Activated CD8-positive, alpha-beta T cell treated with anti-CD3 and anti-CD28 coated beads for 36 hours (primary cell): ENCODE measurements at places on chromosomes 6 and 20.

DNA sequence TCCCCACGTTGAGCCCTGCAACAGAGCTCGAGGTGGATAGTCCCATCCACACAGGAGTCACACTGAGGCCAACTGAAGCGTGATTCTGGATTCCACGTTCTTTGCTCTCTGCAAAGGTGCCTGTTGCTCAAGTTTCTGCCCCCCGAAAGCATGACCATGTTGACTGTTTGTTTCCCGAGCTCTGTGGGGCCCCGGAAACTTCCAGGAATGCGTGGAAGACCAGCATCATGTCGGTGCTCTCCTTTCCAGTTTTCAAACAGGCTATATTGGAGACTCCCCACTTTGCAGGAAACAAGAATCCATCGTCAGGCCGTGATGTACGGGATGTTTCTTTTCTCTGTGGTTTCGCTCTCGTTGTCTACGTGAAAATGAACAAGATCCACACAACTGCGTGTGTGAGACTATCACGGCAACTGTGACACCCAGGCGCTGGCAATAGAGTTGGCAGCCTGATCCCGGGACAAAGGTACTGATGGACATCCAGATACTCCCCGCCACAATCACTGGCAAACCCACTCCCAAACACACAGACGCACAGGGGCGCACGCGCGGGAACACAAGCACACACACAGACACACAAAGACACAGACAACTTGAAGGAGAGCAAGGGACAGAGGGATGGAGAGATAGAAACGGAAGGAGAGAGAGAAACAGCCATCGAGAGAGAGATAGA, 444.6 kb upstream of the DEFB115 start:
- DNase-seq, result no peak

- no peak for DNase-seq
Measured at GRCh38 chr6:49430866-49431265, 32.2 kb downstream of the MMUT start.

DNA sequence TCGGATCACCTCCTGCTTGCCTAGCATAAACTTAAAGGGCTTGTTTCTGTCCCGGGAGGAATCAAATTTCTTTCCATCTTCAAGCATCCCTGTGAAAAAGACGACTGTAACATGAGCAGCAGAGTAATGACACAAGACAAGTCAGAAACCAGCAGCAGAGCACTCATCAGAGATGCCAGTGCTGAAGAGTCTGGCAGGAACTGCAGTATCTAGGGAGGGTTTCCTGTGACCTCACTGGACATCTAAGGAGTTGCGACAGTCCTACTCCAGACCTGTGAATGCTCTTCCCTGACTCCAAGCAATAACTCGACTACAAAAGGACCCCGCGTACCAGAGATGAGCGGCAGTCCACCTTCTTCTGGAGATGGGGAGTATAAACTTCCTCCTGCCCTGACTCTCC, 17.3 kb downstream of the FKBP1A start:
- DNase-seq, result no peak

DNA sequence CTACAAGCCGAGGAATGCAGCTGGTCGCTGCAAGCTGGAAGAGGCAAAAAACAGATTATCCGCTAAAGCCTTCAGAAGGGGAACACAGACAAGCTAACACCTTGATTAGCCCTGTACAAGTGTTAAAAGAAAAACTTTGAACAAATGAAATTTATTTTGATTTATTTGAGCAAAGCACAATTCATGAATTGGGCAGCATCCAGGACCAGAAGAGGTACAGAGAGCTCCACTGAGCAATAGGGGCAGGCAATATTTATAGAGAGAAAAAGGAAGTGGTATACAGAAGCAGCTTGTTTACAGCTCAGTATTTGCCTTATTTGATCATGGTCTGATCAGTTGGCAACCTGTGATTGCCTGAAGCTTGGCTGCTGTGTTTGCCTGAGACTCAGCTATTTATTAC, 17.6 kb downstream of the HLA-DOB start:
- no peak for DNase-seq

DNA sequence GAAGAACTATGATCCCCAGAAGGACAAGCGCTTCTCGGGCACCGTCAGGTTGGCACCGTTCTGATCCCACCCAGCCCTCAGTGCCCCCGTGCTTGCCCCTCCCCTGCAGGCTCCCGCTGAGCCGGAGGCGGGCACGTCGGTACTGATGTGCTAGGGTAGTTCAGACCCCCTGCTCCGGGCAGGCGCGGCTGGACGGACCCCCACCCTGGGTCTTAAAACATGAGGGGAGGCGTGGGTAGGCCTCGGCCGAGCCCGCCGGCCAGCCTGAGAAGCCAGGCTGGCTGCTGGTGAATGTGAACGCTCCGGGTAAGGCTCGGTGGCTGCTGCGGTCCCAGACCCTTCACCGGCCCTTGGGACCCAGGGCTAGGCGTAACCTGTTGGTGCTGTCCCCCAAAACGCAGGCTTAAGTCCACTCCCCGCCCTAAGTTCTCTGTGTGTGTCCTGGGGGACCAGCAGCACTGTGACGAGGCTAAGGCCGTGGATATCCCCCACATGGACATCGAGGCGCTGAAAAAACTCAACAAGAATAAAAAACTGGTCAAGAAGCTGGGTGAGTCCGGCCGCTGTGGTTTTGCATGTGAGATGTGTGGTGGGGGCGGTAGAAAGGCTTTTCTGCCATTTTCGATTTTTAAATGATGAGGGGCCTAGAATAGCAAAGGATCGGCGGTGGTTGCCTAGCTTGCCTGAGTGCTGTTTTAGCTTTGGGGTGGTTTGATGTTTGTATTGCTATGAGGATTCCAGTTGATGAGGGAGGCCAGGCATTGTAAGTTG, 964 bp downstream of the RPL10A start:
- no peak for DNase-seq

GRCh38 chr6:31713991-31714684, 1.0 kb upstream of the LY6G6D start:
- DNase-seq, result no peak

DNA sequence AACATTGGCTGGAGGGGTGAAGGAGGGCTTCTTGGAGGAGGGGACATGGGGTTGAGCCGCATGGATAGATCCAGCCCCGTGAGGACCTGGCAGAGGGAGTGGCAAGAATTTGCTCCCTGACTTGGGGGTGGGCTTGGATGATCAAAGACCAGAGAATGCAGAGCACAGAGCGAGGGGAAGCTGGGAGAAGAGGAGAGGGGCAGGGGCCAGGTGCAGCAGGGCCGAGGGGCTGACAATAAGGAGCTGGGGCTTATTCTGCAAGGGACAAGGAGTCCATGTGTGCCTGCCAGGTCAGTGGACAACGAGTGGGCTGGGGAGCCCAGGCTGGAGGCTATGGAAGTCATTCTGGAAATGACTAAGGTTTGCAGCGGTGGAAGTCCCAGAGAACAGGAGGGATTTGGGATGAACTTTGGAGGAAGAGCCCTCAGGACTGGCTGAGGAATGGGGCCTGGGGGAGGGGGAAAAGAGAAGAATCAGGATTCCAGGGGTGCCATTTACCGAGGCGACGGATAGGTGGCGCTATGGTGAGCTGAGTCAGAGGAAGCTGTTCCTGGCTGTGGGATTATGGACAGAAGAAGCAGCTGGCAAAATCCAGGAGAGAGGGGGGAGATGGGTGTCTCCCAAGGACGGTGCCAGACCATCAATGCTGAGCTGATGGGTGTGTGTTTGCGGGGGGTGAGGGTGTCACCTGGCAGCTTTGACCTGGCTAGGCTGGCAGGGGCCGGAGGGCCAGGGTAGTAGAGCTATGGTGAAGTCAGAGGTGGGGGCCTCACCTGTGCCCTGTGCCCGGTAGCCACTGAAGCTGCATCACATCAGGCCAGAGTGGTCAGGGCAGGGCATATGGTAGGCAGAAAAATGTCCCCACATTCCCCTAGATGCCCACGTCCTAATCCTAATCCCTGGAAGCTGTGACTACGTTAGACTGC, 7.8 kb downstream of the KCNG1 start:
- peak; percentile 46 for DNase-seq

DNA sequence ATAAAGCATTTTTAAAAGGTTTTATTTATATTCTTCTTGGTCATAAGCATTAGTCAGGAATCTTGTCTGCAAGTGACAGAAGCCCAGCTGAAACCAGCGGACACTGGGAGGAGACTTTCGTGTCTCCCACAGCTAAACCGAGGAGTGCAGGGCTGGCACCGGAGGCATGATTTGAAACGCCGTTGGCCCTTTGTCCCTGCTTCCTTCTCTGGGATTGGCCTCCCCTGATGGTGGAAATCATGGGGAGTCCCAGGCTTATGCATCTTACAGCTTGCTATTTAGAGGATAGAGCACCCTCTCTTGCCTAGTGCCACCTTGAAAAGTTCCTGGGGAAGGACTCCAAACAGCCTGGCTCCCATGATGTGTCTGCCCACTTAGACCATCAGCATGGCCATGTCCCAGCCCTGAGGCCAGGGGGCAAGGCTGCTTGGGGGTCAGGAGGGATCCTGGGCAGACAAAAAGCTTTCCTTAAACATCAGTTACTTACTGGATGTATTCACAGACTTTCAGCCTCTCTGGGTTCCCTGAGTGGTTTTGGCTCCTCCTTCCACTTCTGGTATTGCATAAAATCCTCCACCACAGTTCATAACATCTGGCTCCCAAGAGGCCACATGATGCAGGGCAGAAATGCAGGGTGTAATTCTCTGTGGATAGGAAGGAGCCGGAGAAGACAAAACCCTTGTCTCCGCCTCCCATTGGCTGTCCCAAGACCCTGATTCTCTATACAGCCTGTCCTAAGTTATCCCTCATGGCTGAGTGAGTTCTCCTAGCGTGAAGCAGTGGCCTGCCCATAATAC, 49.3 kb upstream of the INSM1 start:
- no peak for DNase-seq

- DNase-seq, result peak; percentile 71
Measured at GRCh38 chr6:138593124-138593877, 94.0 kb upstream of the NHSL1 start.

- DNase-seq, result peak; percentile 25
Measured at GRCh38 chr6:154974485-154975149, 20.5 kb upstream of the TIAM2 start.
